Ascending aorta (tissue), 2 donors: ENCODE measurements at places on chromosomes 6 and 20. TPM values are rescaled to one million over a fixed set of nuclear protein-coding genes. Genes with fewer than 3 reads are reported as not detected.

GRCh38 chr6:119677384-119677783 is 327.8 kb upstream of the MAN1A1 start:
- no peak overlapping the region for H3K27ac ChIP-seq
- H3K4me3 ChIP-seq = no peak overlapping the region
- H3K36me3 ChIP-seq = no peaks in the 10 kb centered on the region
- no peaks in the 10 kb centered on the region for H3K4me1 ChIP-seq
- no peaks in the 10 kb centered on the region for H3K27me3 ChIP-seq
- no peak for DNase-seq

DNA sequence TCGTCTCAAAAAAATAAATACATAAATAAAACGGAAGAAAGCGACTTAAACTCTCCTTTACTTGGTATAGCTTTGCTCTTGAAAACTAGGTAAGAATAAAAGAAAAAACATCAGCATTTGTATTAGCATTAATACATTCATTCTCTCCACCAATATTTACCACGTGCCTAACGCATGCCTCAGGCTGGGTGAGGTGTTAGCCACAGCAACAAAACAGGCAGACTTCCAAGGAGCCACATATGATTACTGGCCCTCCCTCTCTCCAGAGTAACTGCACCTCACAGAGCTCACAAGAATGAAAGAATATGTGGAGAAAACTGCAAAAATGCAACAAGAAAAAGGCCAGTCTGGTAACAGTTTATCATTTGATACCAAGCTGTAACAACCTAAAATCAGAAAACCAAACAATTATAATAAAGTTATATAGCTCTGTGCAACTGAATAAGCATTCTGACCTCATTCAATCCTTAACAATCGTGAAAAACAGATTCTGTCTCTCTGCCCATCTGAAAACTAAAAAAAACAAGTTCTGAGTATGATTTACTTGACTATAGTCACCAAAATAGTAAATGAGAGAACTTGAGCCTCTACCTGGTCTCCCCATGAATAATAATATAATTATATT is 5.2 kb downstream of the NAPB start:
- no peak overlapping the region for H3K27ac ChIP-seq
- H3K4me1 ChIP-seq = peaks cover 6% of the 10 kb centered on the region
- DNase-seq = no peak
- no peaks in the 10 kb centered on the region for H3K36me3 ChIP-seq
- H3K4me3 ChIP-seq = no peak overlapping the region

GRCh38 chr20:3900187-3900604 is 11.0 kb downstream of the PANK2 start:
- no peaks in the 10 kb centered on the region for H3K27me3 ChIP-seq
- no peaks in the 10 kb centered on the region for H3K36me3 ChIP-seq
- H3K4me3 ChIP-seq = no peak overlapping the region
- peak overlapping the region; percentile 37 for H3K27ac ChIP-seq

ZNF318 gene
- 4.4 TPM for total RNA-seq

GRCh38 chr6:40640599-40641227 is 53.5 kb upstream of the LRFN2 start:
- no peaks in the 10 kb centered on the region for H3K27me3 ChIP-seq
- H3K4me3 ChIP-seq = no peak overlapping the region
- no peaks in the 10 kb centered on the region for H3K36me3 ChIP-seq

GRCh38 chr6:75446241-75446880 is 47.2 kb downstream of the FILIP1 start:
- no peak for DNase-seq
- H3K4me1 ChIP-seq = no peaks in the 10 kb centered on the region
- no peak overlapping the region for H3K4me3 ChIP-seq

DNA sequence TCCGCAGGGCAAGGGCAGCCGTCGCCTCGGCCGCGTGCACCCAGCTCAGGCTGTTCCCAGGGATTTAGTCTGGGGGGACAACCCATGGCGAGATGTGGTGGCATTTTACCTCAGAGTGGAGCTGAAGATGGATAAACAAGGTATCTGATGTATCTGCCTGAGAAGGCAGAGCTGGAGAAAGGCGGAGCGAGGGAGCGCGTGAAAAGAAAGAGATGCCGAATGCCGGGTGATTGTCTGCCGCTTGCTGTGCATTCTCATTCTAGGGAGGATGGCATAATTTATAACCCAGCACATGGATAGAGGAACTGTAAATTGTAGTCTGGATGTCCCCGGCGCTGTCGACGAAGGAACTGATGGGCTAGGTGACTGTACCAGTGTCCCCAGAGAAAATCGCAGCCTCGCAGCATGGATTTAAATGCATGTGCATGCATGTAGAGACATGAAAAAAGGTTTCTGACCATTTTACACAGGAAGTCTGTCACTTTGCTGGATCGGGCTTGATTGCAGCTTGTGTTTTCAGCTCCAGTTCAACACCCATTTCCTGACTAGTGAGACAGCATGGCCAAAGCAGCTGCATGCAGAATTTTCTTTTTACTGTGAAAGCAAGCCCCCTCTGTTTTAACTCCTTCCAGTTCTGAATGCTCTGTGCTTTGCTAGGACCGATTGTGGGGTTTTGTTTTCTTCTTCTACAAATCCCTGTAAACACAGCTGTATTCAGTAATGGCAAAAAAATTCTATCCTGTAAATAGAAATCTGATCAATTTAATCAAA is 149.7 kb downstream of the PRL start:
- no peak overlapping the region for H3K27ac ChIP-seq
- no peaks in the 10 kb centered on the region for H3K36me3 ChIP-seq

TRIM40 gene
- not detected for total RNA-seq

DNA sequence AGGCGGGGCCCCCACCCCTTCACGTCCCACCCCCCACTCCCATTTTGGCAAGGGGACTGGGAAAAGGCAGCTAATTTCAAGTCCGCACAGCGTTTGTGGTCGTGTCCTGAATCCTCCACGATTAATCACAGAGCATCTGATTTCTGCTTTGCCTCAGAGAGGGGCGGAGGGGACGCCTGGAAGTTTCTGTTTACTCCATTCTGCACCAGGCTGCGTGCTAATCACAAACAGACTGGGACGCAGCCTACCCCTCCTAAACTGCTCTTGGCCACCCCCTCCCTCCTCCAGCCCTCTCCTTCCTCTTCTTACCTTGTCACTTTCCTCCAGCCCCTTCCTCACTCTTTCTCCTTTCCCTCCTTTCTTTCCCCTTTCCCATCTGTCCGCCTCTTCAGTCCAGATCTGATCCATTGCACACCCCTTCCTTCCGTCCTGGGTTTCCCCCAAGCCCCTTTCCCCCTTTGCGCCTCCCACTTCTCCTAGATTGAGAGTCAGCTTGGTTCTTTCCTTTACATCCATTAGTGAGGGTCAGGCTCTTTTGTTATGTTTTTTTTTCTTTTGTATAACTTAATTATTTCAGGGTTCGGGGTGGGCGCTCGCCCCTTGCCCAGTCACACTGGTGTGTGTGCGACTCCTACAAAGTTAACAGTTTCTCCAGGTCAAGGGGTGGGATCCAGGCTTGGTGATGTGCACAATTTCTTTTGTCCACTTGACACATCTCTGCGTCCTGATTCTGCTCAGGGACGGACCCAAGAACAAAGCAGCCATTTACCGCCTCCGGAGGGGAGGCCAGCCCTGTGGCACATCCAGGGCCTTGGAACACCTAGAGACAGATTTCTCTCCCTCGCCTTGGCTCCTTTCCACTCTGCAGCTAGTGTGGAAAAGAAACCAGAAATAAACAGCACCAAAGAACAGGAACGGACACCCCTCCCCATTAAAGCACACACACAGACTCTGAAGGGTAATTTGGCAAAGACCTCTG is 520 bp upstream of the RIPOR3 start:
- no peak overlapping the region for H3K27ac ChIP-seq
- peak overlapping the region; percentile 53 for H3K4me3 ChIP-seq
- peaks cover 7% of the 10 kb centered on the region for H3K4me1 ChIP-seq
- DNase-seq = no peak

DNA sequence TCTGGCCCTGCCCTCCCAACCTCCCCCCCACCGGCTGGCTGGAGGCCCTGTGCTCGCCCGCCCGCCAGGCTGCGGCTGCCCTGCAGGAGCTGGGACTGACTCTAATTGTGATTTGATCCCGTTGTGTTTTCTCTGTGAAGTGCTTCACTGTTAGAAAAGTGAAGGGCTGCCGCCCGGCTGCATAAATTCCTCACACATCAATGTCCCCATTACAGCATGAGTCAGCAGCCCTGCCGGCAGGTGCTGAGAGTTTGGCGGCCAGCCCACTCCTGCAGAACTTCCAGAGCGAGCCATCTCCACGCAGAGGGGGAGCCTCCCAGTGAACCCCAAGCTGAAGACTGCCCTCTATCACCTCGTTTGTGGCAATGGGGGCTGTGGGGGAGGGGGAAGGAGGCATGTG is 137.9 kb downstream of the DLL1 start:
- H3K36me3 ChIP-seq = no peaks in the 10 kb centered on the region
- no peak overlapping the region for H3K4me3 ChIP-seq
- H3K27ac ChIP-seq = no peak overlapping the region
- DNase-seq = no peak
- no peaks in the 10 kb centered on the region for H3K4me1 ChIP-seq

DNA sequence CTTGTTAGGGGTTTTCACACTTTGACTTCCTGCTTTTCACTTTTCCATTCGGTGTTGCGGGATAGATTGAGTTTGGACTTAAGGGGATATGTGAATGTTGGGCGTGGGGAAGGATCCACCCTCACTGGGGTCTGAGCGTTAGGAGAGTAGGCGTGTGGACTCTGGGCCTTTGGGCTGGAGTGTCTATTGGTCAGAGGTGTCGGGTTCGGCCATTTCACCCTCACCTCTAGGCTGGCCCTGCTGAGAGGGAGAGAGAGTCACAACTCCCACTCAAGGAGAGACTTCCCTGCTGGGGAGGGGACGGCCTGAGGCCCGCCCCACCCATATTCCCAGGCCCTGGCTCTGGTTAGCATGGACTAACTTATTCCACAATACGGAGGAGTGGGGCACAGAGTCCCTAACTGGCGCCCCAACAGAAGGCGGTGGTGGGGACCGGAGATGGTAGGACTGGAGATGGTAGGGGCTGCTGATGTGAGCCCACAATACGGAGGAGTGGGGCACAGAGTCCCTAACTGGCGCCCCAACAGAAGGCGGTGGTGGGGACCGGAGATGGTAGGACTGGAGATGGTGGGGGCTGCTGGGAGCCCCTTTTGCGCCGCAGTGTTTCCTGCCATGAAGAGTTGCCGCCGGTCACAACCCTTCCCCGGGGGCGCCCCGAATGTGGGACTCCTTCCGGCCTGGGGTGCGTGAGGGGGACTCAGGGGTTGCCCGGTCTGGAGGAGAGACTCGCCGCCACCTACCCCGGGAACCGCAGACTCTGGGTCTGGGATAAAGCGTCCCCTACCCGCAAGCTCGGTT is 1.4 kb upstream of the PTPRA start:
- no peak overlapping the region for H3K27ac ChIP-seq
- peak overlapping the region; percentile 96 for H3K4me3 ChIP-seq
- peaks cover 8% of the 10 kb centered on the region for H3K4me1 ChIP-seq
- no peaks in the 10 kb centered on the region for H3K36me3 ChIP-seq
- no peaks in the 10 kb centered on the region for H3K27me3 ChIP-seq
